ENCODE measurements at places on chromosomes 16 and 17.

DNA sequence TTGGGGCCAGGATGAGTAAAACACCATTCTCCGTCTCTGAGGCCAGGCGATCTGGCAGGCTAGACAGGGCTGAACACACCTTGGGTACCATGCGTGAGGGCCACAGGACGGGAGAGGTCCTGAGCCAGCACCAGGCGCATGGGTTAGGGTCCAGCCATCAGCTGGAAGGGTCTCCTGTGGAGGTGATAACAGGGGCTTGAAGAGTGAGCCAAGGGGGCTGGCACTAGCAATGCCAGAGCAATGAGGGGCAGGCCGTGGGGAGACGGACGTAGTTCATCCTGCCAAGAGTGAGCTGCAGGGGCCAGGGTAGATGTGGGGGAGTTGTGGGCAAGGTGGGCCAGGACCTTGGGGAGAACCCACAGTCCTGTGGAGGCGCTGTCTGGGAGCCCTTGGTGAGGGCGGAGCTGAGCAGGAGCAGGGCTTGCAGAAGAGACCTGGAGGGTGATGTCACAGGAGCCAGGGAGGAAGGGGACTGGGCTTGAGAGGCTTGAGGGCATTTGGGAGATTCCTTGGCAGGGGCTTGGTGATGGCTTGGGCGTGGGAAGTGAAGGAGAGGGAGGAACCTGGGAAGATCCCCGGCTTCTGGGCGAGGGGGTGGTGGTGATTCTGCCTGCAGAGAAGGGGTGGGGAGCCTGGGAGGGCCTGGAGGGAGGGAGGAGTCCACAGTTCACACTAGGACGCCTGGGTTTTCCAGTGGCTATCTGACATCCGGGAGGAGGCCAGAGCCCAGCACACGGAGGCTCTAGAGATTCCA, 6.3 kb upstream of the NPTX1 start:
- DNase-seq = no peak

GRCh38 chr16:886084-886543, 84.7 kb downstream of the LMF1 start:
- DNase-seq = no peak

DNA sequence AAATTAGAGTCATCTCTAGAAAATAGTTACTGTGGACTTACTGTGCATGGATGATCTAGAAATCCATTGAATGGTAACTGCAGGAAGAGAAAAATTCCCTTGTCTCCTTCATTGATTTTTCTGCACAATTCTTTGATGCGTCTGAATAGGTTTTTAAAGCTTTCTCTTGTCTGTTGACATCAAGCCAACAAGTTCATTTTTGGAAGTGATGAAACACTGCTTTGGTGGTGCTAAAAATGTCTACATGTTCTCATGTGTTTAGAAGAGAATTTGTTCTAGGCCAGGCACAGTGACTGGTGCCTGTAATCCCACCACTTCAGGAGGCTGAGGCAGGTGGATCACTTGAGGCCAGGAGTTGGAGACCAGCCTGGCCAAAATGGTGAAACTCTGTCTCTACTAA, 57.1 kb upstream of the AXIN2 start:
- no peak for DNase-seq

DNA sequence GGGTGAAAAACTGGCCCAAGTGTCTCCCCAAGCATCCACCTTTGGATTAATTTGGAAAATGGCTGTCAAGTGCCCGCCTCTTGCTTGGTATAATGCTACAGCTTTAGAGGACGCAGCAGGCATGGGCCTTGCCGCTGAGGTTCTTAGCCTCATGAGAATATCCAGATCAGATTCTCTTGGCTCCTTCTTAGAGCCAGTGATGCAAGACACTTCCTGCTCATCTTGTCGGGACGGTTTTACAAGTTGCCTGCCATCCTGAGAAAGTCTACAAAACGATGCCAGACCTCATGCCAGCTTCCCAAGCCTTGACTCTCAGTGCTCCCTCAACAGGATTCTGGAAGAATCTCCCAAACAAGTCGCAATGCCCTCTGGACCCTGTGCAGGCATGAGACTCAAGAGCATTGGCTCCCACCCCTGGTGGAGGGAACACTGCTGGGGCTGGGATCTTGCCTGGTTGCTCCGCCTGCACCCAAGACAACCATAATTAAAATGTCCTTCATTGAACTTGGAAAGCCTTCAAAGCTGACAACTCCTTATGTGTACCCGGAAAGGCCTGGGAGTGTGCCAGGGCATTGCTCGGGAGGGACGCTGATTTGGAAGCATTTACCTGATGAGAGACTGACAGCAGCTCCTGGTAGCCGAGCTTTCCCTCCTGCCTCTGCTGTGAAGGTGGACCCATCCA, 25.8 kb upstream of the STH start:
- DNase-seq = no peak

GRCh38 chr16:2535625-2536013, 2.2 kb upstream of the PDPK1 start:
- no peak for DNase-seq

DNA sequence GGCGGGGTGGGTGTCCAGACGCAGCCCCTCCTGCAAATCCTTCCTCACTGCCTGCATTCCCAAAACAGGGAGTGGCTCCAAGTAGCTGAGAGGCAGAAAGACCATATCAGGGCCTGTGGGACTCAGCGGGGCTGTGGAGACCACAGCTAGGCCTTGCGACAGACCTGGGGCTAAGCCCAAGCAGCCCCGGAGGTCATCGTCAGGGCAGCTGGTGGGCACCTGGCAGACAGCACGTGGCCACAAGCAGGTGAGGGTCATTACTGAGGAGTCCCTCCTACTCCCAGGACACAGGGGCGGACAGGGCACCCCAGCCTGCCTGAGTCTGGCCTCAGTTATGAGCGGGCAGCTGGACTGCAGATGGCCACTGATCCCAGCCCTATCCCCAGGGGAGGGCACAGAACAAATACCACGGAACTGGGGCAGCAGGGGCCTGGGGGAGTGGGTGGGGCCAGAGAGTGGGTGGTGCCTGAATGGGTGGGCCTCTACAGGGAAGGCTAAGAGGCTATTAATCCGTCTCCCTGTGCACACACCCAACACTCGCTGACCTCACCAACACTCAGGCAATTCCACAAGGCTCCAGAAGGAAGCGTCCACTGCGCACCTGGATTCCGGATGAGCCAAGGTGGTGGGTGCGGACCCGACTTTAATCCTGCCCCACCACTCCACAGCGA, 8.5 kb downstream of the HS3ST6 start:
- DNase-seq = no peak

DNA sequence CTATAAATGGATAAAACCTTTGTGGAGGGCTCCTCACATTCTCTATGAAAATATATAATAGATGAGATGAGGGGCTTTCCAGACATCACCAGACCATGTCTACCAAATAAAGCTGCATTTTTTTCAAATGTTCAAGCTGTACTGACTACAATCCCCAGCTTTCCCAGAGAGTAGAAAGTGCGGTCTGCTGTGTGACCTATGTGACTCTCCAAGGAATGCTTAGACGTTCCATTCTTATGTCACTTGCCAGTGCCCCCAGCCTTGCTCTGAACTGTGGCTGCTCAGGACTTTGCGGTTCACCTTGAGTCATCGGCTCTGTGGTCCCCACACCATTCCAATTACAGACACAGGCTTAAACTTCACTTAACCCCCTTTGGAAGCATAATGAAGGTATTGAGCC, 47.8 kb upstream of the SCNN1B start:
- DNase-seq = no peak

DNA sequence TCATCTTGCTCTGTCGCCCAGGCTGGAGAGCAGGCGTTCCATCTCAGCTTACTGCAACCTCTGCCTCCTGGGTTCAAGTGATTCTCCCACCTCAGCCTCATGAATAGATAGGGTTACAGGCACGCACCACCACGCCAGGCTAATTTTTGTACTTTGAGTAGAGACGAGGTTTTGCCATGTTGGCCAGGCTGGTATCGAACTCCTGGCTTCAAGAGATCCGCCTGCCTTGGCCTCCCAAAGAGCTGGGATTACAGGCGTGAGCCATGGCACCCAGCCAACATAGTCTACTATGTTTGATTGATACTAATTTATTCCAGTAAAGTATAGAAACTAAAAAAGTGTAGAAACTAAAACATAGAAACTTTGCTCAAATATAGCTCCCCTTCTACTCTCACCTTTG, 94.9 kb downstream of the CA4 start:
- no peak for DNase-seq

DNA sequence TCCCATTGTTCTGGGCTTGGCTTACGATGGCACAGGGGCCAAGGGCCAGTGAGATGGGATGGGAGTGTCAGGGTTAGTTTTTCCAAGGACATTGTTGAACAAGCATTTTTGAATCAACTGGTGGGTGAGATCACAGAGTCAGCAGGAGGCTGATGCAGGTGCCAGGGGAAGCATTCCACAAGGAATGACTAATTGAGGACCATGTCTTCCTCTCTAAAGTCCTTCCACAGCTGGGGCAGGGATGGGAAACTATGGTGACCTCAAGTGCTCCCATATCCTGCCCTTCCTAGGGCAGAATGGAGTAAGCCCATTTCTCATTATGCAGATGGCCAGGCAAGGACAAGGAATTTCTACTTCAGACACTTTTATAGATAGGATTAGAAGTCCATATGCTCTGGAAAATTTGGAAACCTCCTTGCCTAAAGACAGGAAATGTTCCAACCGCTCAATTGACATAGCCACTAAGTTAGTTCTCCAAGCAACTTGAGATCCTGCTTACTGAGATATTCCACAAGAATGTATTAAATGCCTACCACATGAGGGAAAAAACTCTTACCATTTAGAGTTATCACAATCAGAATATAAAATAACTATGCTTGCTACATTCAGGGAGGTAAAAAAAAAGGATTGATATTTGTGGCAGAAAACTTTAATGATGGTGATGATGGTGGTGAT, 21.2 kb upstream of the ENGASE start:
- no peak for DNase-seq

GRCh38 chr16:20884240-20884556, 16.0 kb downstream of the DCUN1D3 start:
- DNase-seq = no peak

DNA sequence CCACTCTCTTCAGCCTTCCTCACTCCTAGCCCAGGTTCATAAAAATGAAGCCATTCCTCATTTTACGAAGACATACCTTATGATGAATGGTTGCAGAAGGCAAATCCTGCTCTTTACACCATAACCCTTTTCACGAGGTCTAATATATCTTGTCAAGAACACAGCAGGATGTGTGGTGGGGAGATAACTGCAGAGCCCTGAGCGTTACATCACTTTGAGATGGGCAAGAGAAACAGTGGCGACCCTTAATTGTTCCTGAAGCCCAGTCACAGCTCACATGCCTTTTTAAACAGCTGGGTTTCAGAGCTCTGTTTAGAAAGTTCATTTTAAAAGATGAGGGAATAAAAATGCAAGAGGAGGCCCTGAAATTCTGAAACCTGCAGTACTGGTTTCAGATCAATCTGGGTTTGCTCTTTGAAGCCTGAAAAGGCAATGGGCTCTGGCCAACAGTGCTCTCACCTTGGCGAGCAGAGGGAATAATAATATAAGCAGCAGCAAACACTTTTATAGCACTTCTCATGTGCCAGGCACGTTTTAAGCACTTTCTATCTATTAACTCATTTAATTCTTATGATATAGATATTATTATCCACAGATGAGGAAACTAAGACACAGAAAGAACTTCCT, 2.9 kb downstream of the FAM117A start:
- DNase-seq = no peak

DNA sequence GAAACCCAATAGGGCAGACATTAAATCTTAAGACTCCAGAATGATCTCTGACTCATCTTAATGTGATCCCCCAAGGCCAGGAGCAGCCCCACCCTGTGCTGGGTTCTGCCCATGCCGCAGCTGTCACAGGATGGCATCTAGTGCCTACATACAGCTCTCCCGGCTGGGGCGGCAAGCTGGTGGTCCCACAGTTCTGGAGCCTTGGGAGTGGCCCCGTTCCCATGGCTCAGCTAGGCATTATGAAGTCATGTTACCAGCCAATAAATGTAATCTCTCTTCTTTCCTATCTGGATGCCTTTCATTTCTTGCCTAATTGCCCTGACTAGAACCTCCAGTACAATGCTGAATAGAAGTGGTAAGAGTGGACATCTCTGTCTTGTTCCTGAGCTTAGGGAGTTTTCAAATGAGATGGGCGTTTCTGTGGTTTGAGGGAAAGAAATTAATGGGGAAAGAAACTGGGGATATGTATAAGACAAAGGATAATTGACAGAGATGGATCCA, 95.7 kb upstream of the DNAH17 start:
- DNase-seq = no peak

- no peak for DNase-seq
Observed at GRCh38 chr17:42087736-42088705, 10.3 kb downstream of the ZNF385C start.

DNA sequence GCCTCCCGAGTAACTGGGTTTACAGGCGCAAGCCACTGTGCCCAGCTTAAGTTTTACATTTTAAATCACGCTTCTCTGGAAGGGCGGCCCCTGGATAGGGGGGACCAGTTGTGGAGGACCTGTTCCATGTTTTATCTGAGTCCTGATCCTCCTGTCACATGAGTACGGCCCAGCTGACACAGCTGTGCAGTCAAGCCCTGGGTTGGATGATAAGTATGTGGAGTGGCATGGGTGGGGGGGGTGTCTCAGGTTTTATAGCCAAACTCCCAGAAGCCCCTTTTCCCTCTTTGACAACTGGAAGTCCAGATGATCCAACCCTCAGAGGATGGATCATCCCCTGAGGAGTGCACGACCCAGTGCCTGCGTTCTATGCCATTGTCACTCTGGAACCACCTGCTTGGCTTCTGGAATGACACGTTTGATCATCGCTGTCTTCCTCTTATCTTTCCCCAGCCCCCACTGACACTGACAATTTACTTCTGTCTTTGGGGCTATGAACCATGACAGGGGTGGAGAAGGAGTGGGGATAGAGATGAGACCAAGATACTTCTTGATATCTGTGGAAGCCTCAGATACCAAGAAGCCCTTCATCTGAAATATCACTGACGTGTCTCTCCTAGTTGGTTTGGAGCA, 191.2 kb downstream of the MSI2 start:
- no peak for DNase-seq

DNA sequence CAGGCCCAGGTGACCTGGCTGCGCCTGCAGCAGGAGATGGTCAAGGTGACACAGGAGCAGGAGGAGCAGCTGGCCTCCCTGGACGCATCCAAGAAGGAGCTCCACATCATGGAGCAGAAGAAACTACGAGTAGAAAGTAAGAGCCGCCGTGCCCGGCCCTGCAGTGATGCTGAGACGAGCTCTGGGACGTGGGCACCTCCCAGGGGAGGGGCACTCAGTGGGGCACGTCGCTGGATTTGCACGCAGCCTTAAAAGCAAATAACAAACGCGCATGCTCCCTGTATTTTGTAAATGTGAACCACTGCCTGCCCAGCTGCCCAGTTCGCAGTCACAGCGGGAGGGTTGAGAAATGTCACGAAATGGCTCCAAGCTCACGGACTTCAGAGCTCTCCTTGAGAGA, 15.3 kb upstream of the GAA start:
- no peak for DNase-seq
